H7 (cell line): ENCODE measurements at places on chromosomes 11 and 22. TPM values are rescaled to one million over a fixed set of nuclear protein-coding genes. Genes with fewer than 3 reads are reported as not detected.
A peak's percentile ranks its signal among the peaks of the same experiment; 100 is the strongest.

DNA sequence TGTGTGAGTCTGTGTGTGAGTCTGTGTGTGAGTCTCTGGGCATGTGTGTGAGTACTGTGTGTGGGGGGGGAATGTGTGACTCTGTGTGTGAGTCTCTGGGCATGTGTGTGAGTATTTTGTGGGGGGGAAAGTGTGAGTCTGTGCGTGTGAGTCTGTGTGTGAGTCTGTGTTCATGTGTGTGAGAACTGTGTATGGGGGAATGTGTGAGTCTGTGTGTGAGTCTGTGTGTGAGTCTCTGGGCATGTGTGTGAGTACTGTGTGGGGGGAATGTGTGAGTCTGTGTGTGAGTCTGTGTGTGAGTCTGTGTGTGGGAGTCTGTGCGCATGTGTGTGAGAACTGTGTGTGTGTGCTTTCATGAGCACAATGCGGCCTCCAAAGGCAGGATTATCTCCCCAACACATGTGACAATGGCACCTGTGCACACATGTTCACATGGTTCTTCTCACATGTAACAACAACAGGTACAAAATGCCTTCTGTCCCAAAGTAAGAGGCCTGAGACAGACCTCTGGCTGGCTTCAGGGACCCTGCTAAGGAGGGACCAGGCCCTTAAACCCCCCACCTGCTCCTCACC lies 1.6 kb downstream of the CD5 start:
- no peak for DNase-seq

GRCh38 chr22:22961574-22961973 lies 74.0 kb downstream of the IGLL5 start:
- DNase-seq = no peak

- no peak for DNase-seq
Measured at GRCh38 chr22:35156945-35157344, 91.0 kb downstream of the ISX start.

- no peak for DNase-seq
Measured at GRCh38 chr22:48088251-48088650, 1325.8 kb downstream of the TBC1D22A start.

DNA sequence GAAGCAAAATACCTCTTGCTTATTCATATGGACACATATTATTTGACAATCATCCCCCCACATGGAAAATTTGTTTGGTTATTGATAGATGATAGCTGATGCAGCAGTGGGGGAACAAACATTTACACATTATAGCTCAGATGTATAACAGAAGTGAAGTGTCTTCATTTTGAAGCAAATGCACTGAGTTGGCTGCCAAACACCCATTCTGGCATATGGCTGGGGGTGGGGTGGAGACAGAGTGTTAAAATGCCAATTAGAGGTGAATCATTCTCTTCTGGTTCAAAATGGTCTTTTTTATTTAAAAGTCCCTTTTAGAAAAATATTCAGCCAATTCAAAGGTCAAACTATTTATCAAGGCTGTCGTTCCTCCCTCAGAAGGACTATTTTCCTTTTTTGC lies 157.3 kb upstream of the TRPC6 start:
- DNase-seq = no peak

DNA sequence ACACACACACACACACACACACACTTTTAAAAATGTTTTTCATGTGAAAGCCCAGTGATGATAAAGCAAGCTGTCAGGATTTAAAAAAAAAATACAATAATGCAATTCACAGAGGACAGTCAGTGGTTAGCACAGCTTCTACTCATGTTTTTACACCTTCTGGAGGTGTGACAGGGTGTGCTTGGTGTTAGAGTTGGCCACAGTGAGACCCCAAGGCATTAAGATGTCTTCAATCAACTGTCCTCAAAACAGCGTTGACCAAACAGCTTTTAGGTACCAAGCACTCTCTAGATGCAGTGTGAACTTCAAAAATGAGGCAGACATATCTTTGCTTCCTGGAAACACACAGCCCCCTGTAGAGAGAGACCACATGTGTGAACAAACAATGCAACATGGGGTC lies 166.4 kb upstream of the TBCEL start:
- DNase-seq = no peak

GRCh38 chr22:29747832-29748231 lies 19.0 kb downstream of the ZMAT5 start:
- peak; percentile 33 for DNase-seq

DNA sequence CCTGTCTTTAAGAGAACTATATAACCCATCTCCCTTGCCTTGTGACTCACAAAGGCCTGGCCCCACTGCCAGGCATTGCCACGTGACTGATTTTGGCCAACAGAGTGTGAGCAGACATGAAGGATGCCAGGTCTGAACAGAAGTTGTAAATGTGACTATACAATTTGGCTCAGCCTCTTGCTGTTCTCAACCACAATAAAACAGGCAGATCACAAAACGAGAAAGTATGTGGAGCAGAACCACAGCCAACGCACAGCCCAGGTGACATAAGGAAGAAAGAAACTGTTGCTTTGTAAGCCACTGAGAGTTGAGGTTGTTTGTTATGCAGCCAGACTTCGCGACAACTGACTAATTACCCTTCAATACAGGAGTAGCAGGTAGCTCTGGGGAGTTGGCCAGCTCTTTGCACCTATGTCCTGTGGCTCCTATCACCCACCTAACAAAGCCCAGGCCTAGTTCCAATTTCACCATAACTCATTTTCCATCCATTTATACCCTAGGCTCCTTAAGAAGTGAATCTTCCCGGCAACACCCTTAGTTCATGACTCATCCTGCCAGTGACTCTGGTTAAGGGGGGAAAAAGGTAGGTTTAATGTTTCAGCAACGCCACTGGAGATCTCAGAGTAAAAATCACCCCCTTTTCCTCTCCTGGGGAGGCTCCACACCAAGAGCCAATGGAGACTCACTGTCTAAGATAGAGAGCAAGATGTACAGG lies 53.7 kb downstream of the GALNT18 start:
- DNase-seq = no peak

DNA sequence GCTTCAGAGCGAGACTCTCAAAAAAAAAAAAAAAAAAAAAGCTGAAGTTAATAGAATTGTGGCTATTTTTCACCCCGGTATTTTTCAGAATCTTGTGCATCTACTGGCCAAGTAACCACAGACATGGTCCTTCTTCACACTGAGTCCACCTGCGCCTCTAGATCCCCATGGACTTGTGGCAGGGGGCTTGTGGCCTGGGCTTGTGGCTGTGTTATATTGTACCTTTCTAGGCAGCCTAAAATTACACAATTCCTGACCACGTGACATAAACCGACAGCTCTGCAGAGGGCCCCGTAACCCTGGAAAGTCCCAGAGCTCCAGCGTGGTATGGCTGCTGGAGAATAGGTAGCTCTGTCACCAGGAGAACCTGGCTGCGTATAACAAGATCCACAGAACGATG lies 10.9 kb upstream of the NAALADL1 start:
- DNase-seq = no peak

DNA sequence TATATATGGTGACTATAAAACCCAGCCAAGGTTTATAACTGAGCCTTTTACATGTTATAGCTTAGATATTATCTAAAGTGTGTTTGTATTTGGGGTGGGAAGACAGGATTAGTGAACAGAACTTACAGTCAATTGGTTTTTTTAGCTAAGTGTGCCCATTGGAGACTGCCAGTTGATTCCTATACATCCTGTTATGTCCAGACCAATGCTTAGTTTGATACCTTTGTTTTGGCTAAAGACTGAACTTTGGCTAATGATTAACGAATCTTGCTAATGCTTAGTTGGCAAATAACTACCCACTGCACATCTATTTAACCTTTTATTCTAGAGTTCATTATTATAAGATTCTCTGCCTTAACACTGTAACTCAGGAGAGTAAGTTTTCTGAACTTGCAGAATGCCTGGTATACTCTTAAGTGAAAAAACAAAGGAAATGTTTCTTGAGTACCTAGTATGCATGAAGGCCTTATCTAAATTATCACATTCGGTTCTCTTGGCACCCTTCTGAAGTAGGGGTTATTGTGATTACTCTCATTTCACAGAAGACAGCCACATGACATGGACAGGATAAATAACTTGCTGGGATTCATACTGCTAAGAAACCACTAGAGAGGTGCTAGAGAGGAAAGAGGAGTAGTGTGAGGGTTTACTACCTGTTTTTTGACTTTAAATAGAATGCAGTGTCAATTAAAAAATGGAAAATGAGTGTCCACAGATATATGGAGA lies 54.0 kb downstream of the KREMEN1 start:
- DNase-seq = no peak

DNA sequence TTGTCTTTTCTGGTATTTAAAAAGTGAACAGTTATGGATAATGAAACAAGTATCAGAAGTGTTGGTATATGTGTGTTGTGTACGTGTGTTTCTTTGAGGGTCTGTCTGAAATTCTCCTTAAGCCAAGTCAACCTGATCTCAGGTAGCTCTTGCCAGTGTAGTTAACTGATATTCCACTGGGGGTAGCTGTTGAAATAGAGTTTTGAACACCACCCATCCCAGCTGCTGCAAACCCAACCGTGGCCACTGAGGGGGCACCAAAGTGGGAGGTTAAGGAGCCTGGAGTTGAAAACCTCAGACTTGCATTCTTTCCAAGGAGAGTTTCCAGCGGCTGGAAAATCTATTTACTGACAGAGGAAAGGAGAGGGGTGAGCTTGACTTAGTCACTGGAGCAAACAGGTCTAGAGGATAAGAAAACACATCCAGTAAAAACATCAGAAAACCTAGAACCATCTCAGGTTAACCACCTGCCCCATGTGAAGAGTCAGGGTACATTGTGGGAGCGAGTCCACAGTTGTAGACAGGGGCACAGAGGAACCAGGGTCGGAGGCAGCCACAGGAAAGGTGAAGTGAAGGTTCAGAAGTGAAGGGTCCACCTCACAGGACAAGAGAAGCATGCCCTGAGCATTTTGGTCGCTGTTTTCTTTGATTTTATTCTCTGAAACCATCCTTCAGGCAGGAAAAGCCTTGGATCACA lies 8.8 kb upstream of the CUL5 start:
- peak; percentile 81 for DNase-seq

DNA sequence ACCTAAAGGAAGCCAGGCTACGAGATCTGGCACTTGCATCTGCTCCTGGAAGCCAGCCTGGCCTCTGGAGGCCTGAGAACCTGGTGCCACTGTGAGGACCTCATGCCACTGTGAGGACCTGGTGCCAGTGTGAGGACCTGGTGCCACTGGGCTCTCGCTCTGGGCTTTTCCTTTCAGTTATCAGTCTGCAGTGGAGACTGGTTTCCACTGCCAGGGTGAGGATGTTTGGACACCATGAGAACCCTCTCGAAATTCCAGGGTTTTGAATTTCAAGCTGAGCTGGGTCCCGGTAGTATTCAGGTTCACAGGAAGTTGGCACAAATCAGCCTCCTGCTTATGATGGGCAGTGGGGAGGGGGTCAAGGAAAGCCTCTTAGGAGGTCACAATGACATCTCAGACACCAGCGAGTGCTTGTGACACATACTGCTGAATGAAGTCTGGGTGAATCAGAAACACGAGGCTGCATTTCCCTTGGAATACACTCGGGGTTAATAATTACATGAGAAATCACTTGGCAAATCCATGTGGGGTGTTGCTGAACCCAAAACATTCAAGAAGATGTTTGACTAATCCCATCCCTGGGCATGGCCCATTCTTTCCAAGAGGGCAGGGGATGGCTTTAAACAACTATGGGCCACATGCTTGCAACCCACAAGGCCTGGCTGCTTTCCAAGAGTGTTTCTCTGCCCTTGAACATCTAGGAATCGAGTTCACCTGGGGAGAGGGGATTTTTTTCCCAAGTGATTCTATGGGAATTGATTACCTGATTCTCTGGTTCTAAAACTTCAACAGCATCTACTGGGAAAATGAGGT lies 60.2 kb downstream of the LINC01488 start:
- no peak for DNase-seq

DNA sequence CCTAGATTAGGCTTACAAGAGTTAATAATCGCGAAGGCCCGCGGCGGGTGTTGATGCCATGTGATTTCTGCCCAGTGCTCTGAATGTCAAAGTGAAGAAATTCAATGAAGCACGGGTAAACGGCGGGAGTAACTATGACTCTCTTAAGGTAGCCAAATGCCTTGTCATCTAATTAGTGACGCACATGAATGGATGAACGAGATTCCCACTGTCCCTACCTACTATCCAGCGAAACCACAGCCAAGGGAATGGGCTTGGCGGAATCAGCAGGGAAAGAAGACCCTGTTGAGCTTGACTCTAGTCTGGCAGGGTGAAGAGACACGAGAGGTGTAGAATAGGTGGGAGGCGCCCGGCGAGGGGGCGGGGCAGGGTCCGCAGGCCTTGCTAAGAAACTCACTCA lies 65.5 kb downstream of the AAMDC start:
- no peak for DNase-seq

DNA sequence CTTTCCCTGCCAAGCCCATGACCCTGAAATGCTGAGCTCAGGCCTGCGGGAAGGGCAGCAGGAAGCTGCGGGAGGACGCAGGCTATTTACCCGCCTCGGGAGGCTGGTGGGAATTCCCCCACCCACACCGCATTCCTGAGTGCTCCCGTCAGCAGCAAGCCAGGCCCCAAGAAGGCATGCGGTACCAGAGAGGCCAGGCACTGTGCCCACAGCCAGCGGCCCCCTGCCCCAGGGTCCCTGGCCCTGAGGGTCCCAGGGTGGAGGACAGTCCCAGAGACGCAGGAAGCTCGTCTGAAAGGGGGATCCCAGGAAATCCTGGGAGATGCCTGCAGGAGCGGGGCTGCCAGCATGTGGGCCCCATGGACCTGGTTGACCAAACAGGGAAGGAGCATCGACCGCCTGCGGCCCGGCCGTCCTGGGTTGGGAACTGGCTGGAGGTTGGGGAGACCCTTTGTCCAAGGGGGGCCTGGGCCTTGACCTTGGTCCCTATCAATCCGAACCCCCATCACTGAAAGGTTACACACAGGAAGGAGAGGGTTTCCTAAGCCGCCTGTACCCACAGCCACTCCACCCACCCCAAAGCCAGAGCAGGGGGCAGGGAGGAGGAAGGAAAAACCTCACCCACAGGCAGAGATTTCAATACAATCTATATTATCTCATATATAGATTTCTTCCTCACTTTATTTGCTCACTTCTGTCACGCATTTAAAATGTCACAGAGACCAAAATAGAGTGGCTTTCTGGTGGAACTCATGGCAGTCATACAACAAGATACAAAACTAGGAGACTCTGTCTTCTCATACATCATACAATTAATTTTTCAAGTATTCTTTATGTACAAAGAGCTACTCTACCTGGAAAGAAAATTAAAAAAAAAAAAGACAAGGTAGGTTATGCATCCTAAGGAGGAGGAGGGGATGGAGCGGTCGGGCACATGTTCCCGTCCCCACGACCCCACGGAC lies 17.1 kb downstream of the MAFF start:
- peak; percentile 93 for DNase-seq

Gene SLC22A6
- total RNA-seq = not detected in 2 replicates

Gene KRTAP5-11
- 0.92 TPM in 1 of 2 replicates, not detected in the other for total RNA-seq

Gene UBQLNL
- not detected in 2 replicates for total RNA-seq

Gene MPPED1
- total RNA-seq = 0.15 and 1.2 TPM in 2 replicates

Gene CALCA
- 0.76 and 1.1 TPM in 2 replicates for total RNA-seq

Gene CDC42BPG
- 2.3 and 2.6 TPM in 2 replicates for total RNA-seq

Gene BIRC3
- 0.18 and 0.52 TPM in 2 replicates for total RNA-seq

Gene OR52A1
- 3.0 and 8.2 TPM in 2 replicates for total RNA-seq

Gene TMEM132A
- 66.0 and 73.9 TPM in 2 replicates for total RNA-seq
